Left renal cortex interstitium (tissue), 4 donors: ENCODE measurements at places on chromosomes 7 and 10. TPM values are rescaled to one million over a fixed set of nuclear protein-coding genes. Genes with fewer than 3 reads are reported as not detected.

ICA1 gene
- 44.2 TPM for polyA plus RNA-seq

ANXA8L1 gene
- polyA plus RNA-seq, result 0.43 TPM

NEBL gene
- 75.5 TPM for polyA plus RNA-seq

ANKRD30A gene
- polyA plus RNA-seq, result not detected

MEST gene
- polyA plus RNA-seq, result 646 TPM

FZD1 gene
- polyA plus RNA-seq, result 61.8 TPM

C7orf33 gene
- not detected for polyA plus RNA-seq

SEMA3E gene
- 2.3 TPM for polyA plus RNA-seq

TLX1 gene
- polyA plus RNA-seq, result 0.27 TPM

WEE2 gene
- polyA plus RNA-seq, result 0.10 TPM

PHYH gene
- 30.9 TPM for polyA plus RNA-seq

LIPF gene
- polyA plus RNA-seq, result 0.47 TPM

STARD3NL gene
- polyA plus RNA-seq, result 68.1 TPM

FFAR4 gene
- not detected for polyA plus RNA-seq

ANKRD2 gene
- 0.47 TPM for polyA plus RNA-seq

EXOC6 gene
- polyA plus RNA-seq, result 18.0 TPM

PDCD11 gene
- 40.4 TPM for polyA plus RNA-seq

ZNF789 gene
- polyA plus RNA-seq, result 68.8 TPM

NUTM2E gene
- polyA plus RNA-seq, result 0.64 TPM

VCL gene
- polyA plus RNA-seq, result 124 TPM

ADGRA1 gene
- polyA plus RNA-seq, result 1.6 TPM

SRGN gene
- 19.2 TPM for polyA plus RNA-seq

ADAM8 gene
- polyA plus RNA-seq, result 4.1 TPM

SH2D4B gene
- 0.13 TPM for polyA plus RNA-seq

ECD gene
- 40.7 TPM for polyA plus RNA-seq

ACSL5 gene
- 5.1 TPM for polyA plus RNA-seq

SPDYE1 gene
- 2.9 TPM for polyA plus RNA-seq

MYPN gene
- polyA plus RNA-seq, result 0.10 TPM

GPER1 gene
- polyA plus RNA-seq, result 6.7 TPM

HOXA7 gene
- polyA plus RNA-seq, result 33.9 TPM

HIPK2 gene
- polyA plus RNA-seq, result 75.2 TPM

LAMTOR4 gene
- polyA plus RNA-seq, result 109 TPM

COL13A1 gene
- 19.1 TPM for polyA plus RNA-seq

AMPH gene
- 19.7 TPM for polyA plus RNA-seq

SLC39A12 gene
- polyA plus RNA-seq, result not detected

GIMAP1 gene
- 2.8 TPM for polyA plus RNA-seq

IFIT1B gene
- polyA plus RNA-seq, result 0.21 TPM

LIPM gene
- polyA plus RNA-seq, result not detected

TES gene
- 84.2 TPM for polyA plus RNA-seq

DOCK1 gene
- 57.9 TPM for polyA plus RNA-seq

IRF5 gene
- polyA plus RNA-seq, result 11.9 TPM

TBX20 gene
- not detected for polyA plus RNA-seq

NRG3 gene
- 14.4 TPM for polyA plus RNA-seq

SCIN gene
- 118 TPM for polyA plus RNA-seq

PRXL2A gene
- 125 TPM for polyA plus RNA-seq

GLCCI1 gene
- polyA plus RNA-seq, result 37.0 TPM

PAX4 gene
- polyA plus RNA-seq, result not detected

HOXA3 gene
- 49.7 TPM for polyA plus RNA-seq

OR6V1 gene
- not detected for polyA plus RNA-seq

MINDY4 gene
- polyA plus RNA-seq, result 14.8 TPM

OR2A5 gene
- polyA plus RNA-seq, result not detected
